Fibroblast of gingiva (primary cell): ENCODE measurements at places on chromosomes 16 and 17.

DNA sequence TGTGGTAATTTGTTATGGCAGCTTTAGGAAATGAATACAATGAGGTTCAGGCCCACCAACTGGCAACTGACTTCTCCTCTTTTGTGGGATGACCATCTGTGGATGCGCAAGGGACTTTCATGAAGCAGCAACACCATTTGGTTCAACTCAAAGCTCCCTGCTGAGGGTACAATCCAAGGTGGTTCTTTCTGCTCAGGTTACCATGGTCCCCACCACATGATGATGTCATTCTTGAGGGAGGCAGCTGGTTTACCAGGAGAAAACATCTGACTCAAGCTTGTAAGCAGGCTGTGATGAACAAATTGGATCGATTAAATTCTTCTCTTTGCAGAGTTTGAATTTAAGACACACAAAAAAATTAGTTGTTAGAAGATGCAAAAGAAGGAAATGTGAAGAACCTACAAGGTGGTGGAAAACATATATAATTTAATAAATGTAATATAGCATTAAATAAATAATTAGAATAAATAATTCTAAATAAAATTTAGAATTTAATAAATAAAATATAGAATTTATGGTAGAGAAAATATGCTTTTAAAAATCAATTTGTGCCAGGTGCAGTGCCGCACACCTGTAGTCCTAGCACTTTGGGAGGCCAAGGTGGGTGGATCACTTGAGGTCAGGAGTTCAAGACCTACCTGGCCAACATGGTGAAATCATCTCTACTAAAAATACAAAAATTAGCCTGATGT is 67.6 kb upstream of the ANKFN1 start:
- DNase-seq: no peak

GRCh38 chr16:17470908-17471718 is at the start of gene XYLT1:
Gene XYLT1 (minus strand): TSS chr16:17470960. CDS start chr16:17470796, 164 bp downstream.
- DNase-seq: peak; percentile 96

DNA sequence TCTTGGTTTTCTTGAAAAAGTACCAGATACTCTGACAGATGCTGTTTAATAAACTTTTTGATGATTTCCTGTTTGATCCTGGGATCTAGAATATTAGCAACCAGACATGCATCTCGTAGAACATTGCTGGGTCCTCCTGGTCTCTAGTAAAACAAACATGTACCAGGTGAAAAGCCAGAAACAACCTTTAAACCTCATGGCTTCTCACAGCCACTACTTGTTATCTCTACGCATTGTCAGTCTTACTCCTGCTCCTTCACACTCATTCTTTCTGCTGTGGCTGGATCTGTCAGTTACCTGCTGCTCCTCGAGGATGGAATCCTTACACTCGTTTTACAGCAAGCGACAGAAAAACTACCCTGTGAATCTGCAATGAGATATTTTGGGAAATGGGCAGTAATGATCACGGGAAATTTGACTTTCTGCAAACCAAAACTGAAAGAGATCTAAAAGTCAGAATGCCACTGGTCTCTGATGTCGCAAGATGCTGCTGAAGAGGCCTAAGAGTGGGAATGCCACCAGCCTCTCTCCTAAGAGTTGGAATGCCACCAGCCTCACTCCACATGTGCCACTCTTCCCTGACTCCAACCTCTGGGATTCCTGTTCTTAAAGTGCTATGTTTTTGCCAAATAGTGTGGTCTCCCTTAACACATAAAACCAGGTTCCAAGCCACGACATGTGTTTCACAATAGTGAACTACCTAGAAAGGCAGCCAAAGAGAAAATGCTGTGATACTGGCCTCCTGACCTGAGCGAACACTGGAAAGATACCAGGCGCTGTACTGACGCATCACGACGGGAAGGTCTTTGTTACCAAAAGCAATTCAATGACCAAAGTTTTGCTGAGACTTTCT is 86.3 kb downstream of the VPS53 start:
- peak; percentile 21 for DNase-seq

- DNase-seq: no peak
Measured at GRCh38 chr16:88005181-88005581, 53.9 kb downstream of the BANP start.

DNA sequence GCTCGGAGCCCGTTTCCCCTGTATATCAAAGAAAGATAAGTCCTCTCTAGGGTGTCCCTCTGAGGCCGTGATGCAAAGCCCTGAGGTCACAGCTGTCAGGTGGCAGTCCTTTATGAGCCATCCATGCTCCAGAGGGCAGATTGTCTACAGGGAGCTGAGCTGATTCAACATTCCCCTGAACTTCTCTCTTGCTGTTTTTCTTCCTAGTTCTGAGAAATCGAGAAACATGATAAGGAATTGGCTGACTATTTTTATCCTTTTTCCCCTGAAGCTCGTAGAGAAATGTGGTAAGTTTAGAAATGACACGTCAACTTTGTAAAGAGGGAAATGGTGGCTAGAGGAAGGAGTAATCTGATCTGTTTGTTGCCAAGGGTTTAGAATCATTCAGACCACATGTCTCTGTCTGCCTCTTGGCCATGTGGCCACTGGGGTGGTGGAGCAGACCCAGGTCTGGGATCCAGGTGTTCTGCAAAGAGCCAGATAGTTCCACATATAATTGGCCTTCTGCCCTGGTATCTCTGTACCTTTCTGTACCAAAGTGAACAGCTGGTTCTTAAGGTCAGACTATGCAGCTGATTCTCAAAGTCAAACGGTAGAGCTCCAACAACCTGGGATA is 3.5 kb downstream of the CTNS start:
- peak; percentile 46 for DNase-seq

DNA sequence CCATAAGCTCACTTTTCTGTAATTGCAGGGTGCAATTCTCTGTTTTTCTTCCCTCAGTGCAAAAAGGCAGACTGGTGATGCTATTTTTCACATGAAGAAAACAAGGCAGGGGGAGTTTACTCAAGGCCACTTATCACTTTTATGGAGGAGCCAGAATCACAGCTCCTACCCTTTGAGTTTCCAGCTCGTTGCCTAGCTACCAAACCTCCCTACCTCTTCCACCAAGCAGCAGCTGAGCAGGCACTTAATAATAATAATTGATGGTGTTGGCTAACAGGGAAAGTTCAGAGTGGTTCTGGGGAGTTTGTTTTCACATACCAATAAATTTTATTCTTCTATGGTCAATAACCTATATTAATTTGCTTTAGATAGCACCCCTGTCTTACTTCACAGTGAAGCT is 31.9 kb upstream of the MPHOSPH6 start:
- no peak for DNase-seq

DNA sequence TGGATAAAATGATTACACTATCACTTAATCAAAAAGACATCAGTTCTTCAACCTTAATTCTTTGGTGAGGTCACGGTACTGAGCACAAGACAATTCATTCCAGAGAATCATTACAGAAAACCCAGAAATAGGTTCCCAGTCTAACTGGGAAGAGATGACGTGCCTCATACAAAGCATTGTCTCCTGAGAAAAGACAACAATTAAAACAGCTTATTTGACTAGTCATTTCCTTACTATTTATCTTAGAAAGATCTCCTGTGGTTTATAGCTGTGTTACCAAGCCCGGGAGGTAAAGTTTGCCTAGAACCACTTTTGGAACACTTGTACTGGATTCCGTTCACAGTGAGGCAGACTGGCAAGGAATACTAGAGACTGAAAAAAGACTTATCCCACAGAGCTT is 5.1 kb downstream of the PHF12 start:
- DNase-seq: peak; percentile 57

- no peak for DNase-seq
Measured at GRCh38 chr16:4052096-4052495, 64.1 kb downstream of the ADCY9 start.

GRCh38 chr17:75876938-75877751 is 1.2 kb downstream of the TRIM47 start:
- DNase-seq: peak; percentile 97

GRCh38 chr16:12678983-12679382 is 124.7 kb downstream of the CPPED1 start:
- DNase-seq: no peak

DNA sequence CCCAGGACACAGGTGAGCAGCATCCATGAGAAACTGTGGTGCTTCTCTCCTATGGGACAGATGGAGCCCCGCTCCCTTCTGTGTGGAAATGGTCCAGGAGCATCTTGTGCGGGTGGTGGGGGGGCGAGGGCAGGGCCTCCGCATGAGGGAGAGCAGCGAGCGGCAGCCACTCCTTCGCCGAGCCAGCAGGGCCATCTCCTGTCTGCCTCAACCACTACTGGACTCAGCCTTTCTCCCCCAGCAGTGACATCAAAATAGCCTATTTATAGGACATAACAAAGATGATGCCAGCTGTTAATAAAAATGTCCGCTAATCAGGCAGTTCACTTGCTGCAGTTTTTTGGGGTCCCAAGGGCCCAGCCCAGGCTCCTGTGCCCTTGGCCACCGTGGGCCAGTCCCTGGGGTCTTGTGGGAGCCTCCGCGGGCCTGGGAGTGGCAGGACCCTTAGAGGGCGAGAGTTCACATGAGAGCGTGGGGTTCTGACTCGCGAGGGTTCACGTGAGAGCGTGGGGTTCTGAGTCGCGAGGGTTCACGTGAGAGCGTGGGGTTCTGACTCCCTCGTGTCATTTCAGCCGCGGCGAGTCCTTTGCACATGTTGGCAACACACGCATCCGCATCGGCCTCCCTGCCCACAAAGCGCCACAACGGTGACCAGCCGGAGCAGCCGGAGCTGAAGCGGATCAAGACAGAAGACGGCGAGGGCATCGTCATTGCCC is 47.4 kb downstream of the WDR45B start:
- no peak for DNase-seq

GRCh38 chr16:50384500-50385135 is 15.8 kb upstream of the BRD7 start:
- no peak for DNase-seq

DNA sequence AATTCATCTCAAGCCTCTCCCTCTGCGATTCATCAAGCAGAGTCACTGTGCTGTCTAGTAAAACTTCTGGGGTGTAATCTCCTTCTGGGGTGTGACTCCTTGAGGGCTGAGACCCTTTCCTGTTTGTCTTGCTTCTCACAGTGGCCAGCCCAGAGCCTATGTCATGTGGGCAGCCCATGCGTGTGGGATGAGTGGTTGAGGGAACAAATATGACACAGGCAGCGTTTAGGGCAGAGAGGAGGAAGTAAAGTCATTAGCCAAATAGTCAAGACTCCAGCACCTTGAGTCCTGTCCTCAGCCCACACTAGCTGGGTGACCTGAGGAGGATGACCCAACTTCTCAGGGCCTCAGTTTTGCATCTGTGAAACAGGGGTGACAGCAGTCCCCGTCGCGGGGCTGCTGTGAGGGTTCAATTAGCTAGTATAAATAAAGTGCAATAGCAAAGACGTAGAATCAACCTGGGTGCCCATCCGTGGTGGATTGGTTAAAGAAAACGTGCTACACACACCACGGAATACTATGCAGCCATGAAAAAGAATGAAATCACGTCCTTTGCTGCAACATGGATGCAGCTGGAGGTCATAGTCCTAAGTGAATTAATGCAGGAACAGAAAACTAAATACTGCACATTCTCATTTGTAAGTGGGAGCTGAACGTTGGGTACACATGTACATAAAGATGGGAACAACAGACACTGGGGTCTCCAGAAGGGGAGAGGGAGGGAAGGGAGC is 4.5 kb upstream of the ITGAX start:
- no peak for DNase-seq

DNA sequence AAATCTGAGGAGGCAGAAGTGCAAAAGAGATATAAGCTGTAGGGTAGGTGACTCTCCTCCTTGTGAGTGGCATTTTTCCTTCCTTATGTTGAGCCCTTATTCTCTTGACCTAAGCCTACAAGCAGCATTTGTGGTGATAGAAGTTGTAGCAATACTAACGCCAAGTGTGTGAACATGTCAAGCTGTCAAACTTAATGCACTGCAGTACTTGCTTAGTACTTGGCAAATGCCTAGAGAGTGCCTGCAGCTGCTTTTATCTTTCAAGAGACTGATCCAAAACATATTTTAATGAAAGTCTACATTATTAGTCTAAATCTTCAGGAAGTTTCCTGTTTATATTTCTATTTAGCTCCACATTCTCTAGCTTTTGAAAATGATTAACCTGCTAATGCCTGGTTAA is 83.2 kb downstream of the CNTNAP4 start:
- no peak for DNase-seq

DNA sequence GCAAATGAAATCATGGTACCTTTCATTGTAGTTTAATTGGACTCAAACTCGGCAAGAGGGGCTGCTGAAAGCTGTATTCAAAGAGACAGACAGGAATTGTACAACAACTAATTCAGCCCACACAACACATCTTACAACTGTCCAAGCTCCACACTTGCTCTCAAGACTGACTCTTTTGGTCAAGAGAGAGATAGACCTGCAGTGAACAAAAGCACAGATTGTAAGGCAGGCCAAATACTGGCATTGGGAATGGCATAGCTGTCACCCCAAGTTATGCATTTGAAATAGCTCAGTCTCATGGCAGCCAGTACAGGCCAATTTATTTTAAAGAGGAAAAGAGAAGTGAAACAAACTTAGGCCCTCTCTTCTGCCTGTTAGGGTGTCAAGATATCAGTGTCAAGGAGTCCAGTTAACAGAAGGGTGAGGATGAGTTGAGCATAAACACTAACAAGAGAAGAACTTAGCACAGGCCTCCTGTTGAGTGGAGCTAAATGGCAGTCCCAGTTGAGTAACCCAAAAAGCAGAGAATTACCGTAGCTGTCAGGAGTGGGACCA is 215.7 kb downstream of the IRX3 start:
- no peak for DNase-seq

DNA sequence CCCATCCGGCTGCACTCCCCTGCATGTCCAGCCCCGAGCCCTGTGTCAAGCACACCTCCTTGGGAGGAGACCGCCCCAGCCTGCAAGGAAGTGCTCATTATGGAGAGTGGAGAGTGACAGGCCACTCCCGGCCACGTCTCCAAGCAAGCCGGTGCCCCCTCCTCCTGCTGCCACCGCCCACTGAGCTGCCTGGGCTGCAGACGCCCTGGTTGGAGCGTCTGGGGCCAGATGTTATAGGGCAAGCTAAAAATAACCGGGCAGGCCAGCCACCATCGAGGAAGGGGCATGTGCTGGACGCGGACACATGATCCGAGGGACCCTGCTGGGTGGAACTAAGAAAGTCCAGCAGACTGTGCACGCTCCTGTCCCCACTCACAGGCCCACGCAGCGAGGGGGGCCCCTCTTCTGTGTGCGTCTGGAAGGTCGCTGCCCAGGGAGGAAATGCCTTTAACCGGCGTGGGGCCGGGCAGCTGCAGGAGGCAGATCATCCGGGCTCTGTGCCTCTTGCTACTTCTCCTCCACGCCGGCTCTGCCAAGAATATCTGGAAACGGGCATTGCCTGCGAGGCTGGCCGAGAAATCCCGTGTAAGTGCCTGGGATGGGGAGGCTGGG is at the start of gene WFDC1:
TSS of gene WFDC1 (plus strand) at position 348 of the 612 bp plus-strand sequence. CDS start at position 442, 94 bp downstream.
- DNase-seq: peak; percentile 34

DNA sequence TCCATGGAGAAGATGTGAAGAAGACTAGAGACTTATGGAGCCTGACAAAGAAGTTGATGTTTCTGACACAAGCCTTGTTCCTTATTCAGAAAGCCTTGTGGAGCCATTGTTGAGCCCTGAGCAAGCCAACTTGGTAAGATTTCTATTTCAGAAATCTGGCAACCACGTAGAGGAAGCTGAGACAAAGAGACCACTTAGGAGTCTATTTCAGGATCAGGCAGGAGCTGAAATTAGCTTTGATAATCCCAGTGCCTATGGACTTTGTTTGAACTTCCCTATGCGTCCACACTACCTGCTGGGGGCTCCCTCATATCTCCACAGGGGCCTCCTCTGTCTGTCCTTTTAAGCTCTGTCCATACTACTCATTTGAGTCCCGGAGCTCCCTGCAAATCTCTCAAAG is 540.0 kb upstream of the GOT2 start:
- DNase-seq: no peak

GRCh38 chr17:36687736-36688135 is 86.4 kb downstream of the MRM1 start:
- no peak for DNase-seq

GRCh38 chr17:75558666-75559530 is 28.7 kb upstream of the MYO15B start:
- no peak for DNase-seq

GRCh38 chr16:75024594-75024993 is 25.8 kb downstream of the ZNRF1 start:
- DNase-seq: no peak
